H4 (cell line): ENCODE measurements at places on chromosomes 1 and 21. TPM values are rescaled to one million over a fixed set of nuclear protein-coding genes. Genes with fewer than 3 reads are reported as not detected.

DNA sequence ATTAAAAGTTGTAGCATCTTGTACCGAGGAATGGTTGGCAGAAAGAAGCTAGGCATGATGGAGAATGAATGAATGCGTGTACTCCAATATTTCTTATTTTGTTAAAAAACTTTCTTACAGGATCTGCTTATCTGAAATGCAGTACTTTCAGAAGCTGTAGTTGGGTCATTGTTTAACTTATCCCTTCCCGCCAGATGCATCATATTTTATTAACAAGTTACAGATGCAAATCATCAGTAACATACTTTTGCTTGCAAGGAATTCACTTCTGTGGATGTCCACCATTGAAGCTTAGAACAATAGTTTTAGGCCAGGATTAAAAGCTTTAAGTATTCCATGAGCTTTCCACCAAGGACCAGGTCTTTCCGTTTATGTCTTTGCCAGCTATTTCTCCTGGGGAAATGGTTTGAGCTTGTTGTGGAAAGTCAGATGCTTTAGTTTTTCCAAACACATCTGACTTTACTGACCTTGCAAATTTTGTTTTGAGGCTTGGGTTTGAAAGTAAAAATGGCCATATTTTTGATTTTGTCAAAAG lies 65.4 kb downstream of the PATJ start:
- no peak for DNase-seq

GRCh38 chr1:161198194-161198896 lies 509 bp downstream of the ADAMTS4 start:
- DNase-seq, result no peak

DNA sequence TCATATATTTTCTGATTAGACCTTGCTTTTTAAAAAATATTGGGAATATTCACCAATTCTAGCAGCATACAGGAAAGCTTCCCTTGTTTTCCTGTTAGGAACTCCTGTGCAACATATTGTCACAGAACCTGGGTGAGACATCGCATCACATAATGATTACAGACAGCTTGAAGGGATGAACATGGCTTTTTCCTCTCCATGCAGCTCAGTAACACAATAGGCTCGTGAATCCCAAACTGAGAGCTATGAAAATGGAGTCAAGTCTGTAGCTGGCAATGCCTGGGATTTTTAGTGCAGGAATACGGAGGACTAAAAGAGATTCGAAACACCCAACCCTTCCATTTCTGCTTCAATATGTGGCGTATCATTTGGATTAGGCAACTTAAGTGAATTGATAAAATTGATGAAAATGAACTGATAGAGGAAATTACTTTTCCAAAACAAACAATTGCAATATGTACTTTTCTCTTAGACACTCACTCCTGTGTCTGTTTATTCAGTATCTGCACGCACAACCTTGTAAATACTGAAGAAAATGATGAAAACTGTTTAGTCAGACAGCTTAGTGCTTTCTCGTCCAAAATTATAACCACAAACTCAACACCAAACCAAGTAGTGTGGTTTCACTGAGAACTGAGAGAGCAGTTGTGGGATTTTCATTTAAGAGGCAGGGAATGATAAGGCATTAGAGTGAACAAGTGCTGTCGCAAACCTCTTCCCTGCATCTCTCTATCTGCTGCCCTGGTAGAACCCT lies 250.4 kb downstream of the PTBP2 start:
- peak; percentile 36 for DNase-seq

VANGL2 gene
- 1.2 and 1.8 TPM in 2 replicates for total RNA-seq

S100A14 gene
- total RNA-seq, result not detected in 2 replicates

OVAAL gene
- not detected in 2 replicates for total RNA-seq

KLF17 gene
- total RNA-seq, result not detected in 2 replicates
